ENCODE measurements at places on chromosomes 11 and 22.

GRCh38 chr22:17106785-17107546, 14.2 kb downstream of the TMEM121B start:
- DNase-seq: no peak

DNA sequence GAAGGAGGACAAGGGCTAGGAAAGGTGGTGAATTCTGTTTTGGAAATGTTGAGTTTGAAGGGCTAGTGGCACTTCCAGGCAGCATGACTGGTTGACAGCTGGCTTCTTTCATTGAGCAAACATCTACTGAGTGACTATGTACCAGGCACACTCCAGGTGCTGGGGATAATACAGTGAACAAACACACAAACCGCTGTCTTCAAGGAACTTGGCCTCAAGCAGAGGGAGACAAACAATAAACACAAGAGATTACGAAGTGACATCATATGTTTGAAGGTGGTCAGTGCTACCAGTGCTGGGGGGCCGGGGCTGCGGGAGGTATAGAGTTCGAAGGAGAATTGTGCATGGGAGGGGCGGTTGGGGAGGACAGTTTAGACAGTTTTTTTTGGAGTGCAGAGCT, 197.0 kb upstream of the SORL1-AS1 start:
- peak; percentile 33 for DNase-seq

DNA sequence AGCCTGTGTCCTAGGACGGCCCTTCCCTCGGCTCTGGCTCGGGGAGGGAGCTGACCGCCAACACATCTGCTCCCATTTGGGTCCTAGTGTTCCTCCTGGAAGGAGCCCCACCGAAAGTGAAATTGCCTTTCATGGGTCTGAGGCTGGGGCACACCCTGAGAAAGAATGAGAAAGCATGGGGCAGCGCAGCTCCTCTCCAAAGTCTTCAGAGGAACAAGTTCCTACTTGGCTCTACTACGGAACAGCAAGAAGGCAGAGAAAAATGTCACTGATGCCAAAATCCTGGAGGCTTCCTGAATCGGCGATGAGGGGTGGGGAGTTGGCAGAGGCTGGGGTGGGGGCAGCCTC, 41.5 kb upstream of the MYEOV start:
- no peak for DNase-seq

DNA sequence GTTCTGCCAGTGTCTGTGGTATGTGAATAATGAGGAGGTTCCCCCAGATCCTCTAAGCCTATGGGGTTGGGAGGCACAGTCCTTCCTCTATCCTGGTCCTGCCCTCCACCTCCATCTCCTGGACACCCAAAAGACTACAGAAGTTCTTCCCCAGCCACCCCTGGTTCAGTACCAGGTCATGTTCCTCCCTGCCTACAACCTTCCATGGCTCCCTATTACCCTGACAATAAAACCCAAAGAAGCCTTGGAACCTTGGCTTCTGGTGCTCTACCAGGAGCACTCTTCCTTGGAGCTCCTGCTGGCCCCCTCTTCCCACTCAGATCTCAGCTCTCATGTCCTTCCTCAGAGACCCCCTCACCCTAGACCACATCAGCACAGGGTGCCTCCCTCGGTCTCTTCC, 12.9 kb downstream of the TRPM5 start:
- no peak for DNase-seq

DNA sequence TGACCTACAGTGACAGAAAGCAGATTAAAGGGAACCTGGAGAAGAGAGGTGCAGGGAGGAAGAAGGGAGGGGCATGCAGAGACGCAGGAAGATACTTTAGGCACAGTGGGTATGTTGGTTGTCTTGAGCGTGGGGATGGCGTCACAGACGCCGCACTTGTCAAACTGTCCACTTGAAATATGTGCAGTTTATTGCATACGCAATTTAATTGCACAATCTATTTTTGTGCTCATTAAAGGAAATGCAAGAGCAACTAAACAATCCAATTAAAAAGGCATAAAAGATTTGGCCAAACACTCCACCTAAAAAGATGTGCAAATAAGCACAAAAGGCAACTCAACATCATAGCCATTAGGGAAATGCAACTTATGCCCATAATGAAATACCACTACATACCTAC, 16.8 kb downstream of the GNB1L start:
- DNase-seq: no peak

DNA sequence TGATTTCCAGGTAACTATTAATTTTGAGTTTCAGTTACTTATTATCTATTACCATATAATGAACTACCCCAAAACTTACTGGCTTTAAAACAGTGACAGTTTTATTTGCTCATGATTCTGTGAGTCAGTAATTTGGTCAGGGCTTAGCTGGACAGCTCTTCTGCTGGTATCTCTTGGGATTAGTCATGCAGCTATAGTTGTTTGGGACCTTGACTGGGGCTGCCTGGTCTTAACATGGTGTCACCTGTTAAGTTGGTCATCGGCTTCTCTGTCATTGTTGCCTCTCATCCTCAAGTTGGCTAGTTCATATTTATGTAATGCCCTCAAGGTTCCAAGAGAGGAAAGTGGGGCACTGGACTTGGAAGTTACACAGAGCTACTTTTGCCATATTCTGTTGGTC, 177.5 kb downstream of the TMEM135 start:
- DNase-seq: no peak

GRCh38 chr11:33291004-33291777, 34.0 kb downstream of the HIPK3 start:
- DNase-seq: peak; percentile 74

GRCh38 chr22:31136711-31137110, 3.6 kb downstream of the PLA2G3 start:
- no peak for DNase-seq

- DNase-seq: no peak
These were observed 292.5 kb downstream of the BRD1 start for GRCh38 chr22:49535126-49535525.

- DNase-seq: peak; percentile 32
These were observed 9.0 kb upstream of the NUCB2 start for GRCh38 chr11:17267576-17267975.

GRCh38 chr22:27213294-27213693, 555.9 kb downstream of the MIAT start:
- peak; percentile 55 for DNase-seq

GRCh38 chr11:118491041-118491440, 36.2 kb upstream of the TTC36 start:
- no peak for DNase-seq

DNA sequence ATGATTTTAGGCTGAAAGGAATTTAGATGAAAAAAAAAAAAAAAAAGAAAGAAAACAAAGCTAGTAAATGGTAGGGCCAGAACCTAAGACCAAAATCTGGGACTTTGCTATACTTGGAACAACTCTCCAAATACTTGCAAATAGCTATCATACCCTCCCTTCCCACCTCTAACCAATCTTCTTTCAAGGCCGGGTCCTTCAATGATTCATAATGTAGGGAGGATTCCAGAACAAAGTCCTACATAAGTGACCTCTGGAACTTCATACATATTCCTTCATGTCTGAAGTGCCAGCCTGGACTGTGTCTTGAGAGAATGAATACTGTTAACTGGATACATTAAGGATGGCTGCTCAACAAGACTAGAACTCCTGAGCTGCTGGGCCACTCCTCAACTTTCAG, 9.9 kb downstream of the STK33 start:
- no peak for DNase-seq

GRCh38 chr22:49228431-49229037, 599.1 kb downstream of the BRD1 start:
- DNase-seq: no peak

GRCh38 chr11:60825790-60826189, 16.1 kb upstream of the CCDC86 start:
- DNase-seq: no peak

DNA sequence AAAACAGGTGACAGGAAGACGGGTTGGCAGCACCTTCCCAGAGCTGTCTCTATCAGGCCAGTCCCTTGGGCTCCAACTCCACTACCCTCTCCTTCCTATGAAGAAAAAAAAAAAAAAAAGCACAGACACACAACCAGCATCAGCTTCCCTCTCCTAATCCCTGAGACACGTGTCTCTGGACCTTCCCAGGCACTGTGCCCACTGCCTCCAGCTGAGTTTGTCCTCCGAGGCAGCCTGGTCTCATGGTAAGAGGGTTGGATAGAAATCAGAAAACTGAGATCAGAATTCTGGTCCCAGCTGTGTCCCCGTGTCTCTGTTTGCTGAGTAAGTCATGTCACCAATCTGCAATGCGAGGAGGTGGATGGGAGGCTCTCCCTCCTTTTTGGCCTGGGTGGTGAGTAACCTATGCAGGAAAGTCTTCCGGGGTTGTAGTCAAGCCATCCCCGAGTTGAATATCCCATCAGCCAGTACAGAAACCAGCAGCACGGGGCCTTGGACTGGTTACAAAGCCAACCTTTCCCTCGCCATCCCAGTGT, 193.7 kb upstream of the TBCEL start:
- DNase-seq: no peak

DNA sequence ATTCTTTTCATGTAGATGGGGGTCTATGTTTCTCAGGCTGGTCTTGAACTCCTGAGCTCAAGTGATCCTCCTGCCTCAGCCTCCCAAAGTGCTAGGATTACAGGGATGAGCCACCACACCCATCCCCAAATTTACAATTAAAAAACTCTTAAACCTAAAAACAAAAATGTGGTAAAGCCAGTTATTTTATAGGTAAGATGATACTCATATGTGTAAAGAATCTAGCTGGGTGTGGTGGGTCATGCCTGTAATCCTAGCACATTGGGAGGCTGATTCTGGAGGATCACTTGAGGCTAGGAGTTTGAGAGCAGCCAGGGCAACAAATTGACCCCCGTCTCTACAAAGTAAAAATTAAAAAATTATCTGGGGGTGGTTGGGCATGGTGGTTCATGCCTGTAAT, 4.0 kb upstream of the RBM14 start:
- no peak for DNase-seq

GRCh38 chr11:126573325-126573978, 218.0 kb downstream of the ST3GAL4 start:
- no peak for DNase-seq

GRCh38 chr11:68468217-68468828, 7.8 kb downstream of the PPP6R3 start:
- DNase-seq: no peak

GRCh38 chr11:86941871-86942599, 13.2 kb downstream of the FZD4 start:
- DNase-seq: no peak

DNA sequence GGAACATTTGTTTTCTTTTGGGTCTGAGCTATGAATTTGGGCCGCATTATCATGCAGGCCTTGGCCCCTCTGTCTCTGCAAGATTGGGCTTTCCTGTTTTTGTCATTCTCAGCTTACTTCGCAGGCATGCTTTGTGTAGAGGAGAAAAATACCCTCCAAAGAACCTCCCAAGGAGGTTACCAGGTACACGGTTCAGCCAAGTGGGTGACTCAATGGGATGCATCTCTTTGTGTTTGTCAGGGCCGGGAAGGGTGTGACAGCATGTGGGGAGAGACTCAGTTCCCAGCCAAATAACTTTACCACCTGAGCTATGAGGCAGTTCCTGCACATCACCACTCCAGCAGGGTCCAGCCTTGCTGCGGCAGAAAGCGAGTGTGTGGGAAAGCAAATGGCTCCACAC, 47.8 kb upstream of the CLDN5 start:
- DNase-seq: no peak

DNA sequence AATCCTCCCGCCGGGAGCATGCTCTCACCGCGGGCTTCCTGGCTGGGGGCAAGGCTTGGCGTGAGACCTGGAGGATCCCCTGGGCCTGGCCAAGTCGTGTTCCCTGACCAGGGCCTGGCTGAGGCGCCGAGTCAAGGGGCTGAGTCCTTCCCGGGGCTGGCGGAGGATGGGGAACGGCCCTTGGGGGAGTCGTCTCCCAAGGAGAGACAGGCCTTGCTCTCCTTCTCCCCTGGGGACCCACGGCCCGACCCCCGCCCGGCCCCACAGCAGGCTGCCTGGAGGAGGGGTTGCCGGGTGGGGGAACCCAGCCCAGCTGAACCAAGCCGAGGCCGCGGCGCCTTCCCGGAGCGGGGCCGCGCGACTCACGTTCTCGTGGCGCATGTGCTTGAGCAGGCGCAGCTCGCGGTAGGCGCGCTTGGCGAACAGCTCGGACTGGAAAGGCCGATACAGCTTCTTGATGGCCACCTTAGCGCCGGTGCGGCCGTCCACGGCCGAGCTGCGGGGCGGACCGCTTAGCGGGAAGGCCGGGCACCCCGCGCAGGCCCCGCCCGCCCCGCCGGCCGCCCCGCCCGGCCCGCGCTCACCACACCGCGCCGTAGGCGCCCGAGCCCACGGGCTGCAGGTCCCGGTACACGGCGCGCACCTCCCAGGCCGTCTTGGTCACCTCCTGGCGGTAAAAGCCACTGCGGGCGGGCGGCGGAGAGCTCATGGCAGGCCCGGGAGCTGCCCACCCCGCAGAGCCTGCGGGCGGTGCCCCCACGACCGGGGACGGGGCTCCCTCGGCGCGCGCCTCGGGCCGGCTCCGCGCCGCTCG, 475 bp downstream of the MAPK12 start:
- peak; percentile 72 for DNase-seq

- DNase-seq: no peak
These were observed 4.5 kb downstream of the TMPRSS4 start for GRCh38 chr11:118081241-118081958.

DNA sequence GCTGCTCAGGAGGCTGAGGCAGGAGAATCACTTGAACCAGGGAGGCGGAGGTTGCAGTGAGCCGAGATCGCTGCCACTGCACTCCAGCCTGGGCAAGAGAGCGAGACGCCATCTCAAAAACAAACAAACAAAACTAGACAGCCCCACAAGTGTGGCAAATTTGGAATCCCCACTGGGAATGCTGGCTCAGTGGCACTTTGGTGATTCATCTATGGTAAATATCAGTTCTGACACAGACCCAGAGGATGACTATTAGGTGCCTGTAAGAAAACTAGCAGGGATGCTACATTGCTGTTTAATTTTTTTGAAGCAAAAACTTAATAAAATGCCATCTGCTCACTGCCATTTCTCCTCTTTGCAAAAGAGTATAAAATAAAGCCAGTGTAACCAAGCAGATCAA, 107.9 kb downstream of the NAT10 start:
- DNase-seq: peak; percentile 29

- no peak for DNase-seq
These were observed 1125.2 kb upstream of the CNTN5 start for GRCh38 chr11:97895572-97895971.

DNA sequence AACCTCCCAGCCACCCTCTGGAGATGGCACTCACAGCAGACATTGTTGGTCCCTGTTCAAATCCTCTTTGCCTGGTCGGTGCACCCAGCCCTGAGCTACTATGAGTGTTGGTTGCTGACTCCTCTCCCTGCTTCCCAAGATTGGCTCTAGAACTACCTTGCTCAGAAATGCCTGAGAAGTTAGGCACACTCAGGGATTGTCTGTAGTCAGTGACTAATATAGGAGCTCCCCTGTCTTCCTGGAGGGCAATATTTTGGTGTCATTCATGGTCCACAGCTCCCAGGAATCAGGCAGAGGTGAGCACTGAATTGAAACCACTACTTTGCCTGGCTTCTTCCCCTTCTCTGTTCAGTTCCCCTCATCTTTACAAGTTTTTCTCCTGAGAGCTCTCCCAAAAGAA, 325.9 kb downstream of the MIAT start:
- DNase-seq: no peak

GRCh38 chr11:130431801-130432200, 3.4 kb upstream of the ADAMTS8 start:
- no peak for DNase-seq

Data from mesenchymal stem cell (in vitro differentiated cells and primary cell).